ENCODE measurements at places on chromosomes 5 and 9.

- no peak for DNase-seq
These were observed 45.0 kb upstream of the NR3C1 start for GRCh38 chr5:143448518-143448917.

DNA sequence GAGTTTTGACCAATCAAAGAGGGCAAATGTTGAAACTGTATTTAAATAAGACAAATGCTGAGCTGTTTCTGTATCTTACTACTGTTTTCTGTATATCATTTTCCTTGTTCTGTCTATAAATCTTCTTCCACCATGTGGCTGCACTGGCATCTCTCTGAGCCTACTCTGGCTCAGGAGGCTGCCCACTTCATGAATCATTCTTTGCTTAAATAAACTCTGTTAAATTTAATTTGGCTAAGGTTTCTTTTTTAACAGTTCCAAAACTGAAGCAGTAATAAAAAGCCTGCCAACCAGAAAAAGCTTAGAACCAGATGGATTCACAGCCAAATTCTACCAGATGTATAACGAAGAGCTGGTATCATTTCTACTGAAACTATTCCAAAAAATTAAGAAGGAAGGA is 40.2 kb upstream of the TAS2R1 start:
- no peak for DNase-seq

DNA sequence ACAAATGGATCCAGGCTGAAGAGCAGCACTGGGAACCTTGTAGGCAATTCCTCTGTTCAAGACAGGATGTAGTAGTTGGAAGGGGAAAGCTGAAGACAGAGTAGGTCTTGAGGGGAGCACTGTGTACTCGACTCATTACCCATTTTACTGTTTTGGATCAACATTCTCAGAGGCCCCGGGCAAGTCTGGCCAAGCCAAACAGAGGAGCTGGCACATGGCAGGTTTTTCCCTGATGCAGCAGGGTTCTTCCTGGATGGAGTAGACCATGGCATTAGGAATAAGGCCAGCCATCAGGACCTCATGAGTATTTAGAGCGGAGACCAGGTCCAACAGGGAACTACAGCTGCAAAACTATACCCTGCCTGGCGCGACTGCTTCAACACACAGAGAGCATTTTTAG is 4.4 kb downstream of the SVEP1 start:
- DNase-seq = no peak

- no peak for DNase-seq
These were observed 11.3 kb downstream of the C5 start for GRCh38 chr9:121038804-121039203.

GRCh38 chr9:82665324-82665723 is 397.6 kb downstream of the RASEF start:
- no peak for DNase-seq

DNA sequence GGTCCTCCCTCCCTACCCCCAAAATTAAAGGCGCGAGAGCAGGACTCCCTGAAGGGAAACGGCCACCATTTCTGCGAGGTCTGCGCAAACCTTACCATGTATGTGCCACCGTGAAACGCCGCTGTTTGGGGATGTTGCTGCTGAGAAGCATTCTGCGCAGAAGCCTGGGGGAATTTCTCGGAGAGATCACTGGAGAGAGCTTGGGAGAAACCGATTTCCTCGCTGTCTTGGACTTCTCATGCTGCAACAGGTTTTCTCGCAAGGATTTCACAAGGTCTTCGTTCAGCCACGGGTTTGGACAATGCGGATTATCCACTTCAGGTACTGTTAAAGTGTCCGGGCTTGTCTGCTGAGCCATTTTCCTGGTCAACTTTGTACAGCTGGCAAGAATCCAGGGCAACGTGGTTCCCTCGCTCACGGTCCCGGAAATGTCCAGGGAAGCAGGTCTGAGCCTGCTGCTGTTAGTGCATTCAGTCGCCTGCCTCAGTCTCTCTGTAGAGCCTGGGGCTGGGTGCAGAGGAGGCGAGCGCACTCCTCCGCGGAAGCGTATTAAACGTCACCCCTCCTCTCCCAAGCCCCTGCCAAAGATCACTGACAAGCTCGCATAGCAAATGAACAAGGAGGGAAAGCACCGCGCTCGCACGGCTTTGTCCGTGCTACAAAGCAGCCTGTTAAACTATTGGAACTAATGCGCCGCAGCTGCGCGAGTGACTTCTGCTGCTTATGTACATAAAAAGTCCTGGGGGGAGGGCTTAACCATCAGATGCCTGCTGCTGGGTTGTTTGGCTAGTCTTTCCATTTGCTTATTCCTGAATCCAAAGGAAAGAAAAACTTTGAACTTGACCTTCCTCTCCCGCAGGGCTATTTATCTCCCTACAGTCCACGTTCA is 125.1 kb downstream of the PDE4D start:
- peak; percentile 54 for DNase-seq

DNA sequence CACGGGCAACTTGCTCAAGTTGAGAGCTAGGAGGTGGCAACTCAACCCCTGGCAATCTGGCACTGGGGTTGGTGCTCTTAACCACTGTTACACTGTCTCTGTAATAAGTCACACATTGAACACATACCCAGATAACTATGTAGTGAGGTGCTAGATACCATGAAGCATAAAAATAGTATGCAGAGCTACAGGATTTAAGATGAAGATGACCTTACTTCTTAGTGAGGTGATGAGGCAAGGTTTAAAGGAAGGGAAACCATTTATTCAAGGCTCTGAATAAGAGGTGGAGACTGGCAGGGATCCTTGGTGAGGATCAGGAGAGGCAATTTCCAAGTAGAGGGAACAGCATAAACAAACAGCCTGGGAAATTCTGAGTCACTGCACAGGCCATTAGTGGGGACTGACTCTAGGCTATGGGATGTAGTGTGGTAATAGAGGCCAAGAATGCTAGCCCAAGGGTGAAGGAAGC is 67.6 kb upstream of the NR3C1 start:
- no peak for DNase-seq

DNA sequence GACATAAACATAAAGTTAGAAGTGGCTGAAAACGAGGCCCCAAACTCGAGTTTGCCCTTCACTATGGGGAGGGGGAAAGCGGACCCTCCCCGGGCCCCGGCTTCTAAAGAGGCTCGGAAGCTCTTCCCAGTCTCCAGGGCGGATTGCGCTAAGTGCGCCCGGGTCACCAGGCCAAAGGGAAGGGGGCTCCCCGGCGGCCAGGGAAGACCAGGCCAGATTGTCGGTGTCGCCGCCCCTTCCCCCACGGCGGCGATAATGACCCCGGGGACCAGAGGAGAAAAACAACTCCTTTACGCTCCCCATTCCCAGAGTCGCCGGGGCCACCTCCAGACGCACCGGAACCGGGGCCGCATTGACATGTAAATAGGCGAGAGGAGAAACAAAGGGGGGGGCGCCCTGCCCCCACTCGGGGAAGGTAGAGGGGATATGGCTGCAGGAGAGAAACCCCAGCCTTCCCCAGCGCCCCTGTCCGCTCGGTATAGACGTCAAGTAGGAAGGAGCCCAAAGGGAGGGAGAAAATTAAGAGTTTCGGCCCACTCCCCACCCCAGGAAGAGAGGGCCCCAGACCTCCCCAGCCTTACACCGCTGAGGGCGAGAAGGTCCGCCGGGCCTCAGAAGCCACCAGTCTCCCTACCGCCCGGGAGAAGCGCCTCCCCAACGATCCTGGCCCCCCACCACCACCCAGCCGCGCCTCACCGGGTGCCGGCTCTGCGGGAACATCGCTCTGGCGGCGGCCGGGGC is 1.7 kb downstream of the TLE1 start:
- DNase-seq = no peak

DNA sequence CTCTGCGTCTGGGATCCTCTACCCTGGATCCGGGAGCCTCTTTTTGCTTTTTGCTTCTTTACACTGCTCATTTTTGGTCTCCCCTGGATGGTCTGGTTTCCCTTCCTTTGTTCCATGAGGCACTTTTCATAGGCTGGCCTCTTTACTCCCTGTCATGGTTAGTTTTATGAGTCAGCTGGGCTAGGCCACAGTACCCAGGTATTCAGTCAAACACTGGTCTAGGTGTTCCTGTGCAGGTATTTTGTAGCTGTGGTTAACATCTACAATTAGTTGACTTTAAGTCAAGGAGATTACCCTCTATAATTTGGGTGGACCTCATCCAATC is 17.5 kb downstream of the ANKRD33B start:
- DNase-seq = no peak

GRCh38 chr9:71929791-71930440 is 18.5 kb downstream of the C9orf85 start:
- no peak for DNase-seq

GRCh38 chr9:111287127-111287526 is 42.9 kb downstream of the OR2K2 start:
- DNase-seq = no peak

DNA sequence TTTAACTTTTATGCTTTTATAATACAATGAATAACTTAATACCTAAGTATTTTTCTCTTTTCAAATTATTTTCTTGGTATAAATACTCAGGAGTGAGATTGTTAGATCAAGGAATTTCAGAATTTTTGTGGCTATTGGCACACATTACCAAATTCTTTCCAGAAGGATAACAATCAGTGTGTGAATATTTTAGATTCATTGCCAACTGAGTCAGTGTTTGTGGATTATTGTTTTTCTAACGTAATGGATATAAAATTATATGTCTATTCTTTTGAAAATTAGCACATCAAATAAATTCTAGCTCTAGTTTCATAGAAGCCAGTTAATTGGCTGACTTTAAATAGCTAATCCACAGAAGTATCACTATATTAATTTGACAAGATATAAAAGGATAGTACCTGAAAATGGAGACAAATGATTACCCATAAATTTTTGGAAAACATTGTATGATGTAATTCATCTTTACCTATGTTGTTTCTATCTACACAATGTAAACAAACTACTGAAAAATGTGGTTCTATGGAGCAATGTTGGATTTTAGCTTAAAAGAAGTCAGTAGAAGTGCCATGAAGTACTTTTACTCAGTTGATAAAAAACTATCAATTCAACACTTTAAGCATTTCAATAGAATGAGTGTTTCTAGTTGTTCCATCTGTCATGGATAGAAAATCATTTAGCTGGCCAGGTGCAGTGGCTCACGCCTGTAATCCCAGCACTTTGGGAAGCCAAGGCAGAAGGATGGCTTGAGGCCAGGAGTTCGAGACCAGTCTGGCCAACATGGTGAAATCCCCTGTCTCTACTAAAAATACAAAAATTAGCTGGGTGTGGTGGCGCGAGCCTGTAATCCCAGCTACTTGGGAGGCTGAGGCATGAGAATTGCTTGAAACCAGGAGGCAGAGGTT is 185.1 kb downstream of the ADAMTSL1 start:
- no peak for DNase-seq
